ENCODE measurements at places on chromosomes 5 and 9.

GRCh38 chr9:71271602-71272001 is 150.2 kb upstream of the TRPM3 start:
- DNase-seq, result no peak

- no peak for DNase-seq
These were observed 331.9 kb upstream of the RFX3 start for GRCh38 chr9:3857673-3858072.

GRCh38 chr5:37043693-37044092 is 167.1 kb downstream of the NIPBL start:
- no peak for DNase-seq

GRCh38 chr5:76716456-76717157 is 681 bp downstream of the F2R start:
- DNase-seq, result no peak

DNA sequence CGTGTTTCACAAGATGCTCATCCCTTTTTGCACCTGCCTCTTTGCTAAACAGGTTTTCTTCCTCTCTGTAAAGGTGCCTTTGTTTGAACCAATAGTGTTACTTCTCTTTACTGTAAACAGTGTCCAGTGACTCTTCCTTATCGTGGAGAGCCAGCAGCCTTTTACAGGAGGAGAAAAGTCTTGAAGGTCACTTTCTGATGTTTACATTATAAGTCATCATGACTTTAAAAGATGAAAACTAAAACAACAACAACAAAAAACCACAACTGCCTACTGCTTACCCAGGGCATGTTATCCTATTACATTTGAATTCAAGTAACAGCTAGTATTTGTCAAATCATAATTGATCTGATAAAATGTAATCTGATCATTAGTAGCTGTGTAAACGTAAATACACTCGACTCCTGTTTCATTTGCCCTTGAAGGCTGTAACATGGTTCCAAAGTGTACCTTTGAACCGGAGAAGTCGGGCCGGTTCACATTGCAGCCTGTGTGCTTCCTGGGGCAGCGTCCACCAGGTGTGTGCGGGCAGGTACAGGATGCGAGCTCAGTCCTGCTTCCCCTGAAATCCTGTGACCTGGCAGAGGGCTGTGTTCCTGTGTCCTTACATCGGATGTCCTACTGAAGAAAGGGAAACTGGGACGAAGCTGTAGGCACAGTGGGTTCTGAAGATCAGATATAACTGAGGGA is 118.1 kb downstream of the C9orf152 start:
- no peak for DNase-seq

DNA sequence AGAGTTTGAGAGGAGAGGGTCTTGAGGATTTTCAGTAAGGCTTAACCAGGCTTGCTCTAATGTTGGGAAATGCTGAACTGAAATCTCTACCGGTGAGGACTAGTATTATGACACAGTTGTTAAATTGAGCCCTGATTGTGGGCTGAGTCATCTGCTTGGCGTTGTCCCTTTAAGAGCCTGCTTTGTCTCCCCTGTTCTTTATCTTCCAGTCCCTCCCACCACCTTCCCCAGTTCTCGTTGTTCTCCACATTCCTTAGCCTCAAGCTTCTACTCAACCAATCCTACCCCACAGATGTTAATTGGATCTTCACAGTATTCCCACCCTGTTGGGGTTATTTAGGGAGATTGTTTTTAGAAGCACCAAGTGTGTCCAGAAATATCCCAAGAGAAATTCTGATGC is 57.6 kb downstream of the ANKRD55 start:
- no peak for DNase-seq

DNA sequence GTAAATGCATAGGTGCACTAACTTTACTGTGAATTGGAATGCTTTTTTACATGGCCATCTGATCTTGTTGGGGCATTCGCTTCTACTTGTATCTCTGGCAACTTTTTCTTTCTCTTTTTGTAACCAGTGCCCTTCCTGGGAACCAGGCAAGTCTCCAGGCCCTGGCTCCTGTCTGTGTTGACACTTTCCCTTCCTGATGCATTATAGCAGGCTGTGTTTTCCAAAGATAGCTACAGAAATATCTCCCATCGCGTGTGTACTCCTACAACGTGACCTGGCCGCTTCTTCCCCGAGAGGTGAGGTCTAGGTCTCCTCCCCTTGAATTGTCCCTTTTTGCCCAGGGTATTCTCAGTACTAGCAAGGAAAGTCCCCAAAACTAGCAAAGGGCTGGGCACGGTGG is 81.1 kb upstream of the SPIN1 start:
- DNase-seq, result no peak

GRCh38 chr5:17229313-17229712 is 11.9 kb downstream of the BASP1 start:
- DNase-seq, result no peak

DNA sequence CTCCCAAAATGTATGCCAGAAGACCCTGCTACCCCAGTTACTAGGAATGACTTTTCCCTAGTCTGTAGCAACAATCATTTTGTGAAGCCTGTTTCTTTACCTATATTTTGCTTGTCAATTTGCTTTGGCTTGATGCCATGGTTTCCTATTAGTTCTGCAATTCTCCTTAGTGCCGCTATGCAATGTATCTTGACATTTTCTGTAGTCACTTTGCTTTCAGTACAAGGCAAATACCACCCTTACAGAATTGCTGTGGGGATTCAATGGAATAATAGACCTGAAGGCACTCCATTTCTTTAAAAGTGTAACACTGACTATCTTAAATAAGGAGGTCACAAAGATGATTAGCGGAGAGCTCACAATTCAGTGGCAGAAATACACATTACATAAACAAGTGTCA is 291.1 kb downstream of the NR2F1-AS1 start:
- no peak for DNase-seq

DNA sequence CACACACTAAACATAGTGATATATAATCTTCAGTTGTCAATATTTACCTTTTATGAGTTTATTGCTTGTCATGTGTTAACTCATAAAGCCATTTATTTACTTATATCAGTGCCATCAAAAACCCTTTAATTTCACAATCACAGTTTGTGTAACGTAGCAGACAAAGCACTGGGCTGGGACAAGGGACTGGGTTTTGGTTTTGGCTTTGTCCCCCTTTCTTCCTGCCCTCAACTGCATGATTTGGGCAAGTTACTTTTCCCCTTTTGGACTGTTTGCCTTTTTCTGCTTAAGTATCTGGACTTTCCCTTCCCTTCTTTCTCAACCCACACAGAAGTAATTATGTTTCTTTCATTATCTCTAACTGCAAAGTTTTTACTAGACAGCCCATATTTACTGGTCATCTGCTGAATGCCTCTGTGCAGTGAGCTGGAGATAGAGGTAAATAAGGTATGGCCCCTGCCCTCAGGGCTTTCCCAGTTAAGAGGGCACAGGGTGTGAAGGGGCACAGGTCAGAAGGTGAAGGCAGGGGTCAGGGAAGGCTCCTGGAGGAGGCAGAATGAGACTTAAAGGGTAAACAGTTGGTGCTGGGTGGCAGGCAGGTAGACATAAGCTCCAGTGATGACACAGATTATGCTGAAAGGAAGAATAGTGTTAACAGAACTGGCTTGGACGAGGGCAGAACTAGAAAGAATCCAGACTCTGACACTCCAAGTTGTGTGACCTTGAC is 14.8 kb upstream of the NR3C1 start:
- no peak for DNase-seq

DNA sequence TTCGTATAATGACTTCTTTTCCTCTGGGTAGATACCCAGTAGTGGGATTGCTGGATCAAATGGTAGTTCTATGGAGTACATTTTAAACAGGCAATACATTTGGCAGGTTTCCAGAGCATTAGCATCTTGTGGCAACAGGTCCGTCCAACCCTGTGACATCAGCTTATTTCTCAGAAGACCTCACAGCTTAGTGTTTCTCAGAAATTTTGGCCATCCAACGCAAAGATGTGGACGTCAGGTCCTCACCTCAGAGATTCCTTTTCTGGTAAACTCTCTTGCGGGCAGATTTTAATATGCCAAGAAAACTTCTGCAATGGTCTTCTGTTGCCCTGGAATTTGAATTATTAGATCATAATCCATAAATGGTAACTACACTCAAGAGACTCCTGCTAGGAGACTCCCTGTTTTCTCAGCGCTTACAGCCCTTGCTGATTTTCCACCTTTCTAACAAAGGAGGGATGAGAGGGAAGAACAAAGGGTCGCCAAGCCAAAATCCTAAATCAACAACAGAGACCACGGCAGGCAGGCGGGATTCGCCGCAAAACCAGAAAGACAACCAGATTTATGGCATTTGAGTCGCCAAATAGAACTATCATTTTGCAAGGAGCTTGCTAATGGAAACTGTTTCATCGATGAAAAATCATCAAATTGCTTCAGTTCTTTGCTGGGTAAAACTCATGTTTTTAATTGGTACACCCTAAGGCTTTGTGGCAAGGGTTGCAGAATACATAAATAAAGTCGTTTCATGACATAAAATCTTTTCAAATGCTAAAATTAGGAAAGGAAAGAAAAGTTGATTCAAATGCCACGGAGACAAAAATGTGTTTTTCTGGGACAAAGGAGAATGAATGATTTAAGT is 34.1 kb upstream of the PLPP1 start:
- no peak for DNase-seq

DNA sequence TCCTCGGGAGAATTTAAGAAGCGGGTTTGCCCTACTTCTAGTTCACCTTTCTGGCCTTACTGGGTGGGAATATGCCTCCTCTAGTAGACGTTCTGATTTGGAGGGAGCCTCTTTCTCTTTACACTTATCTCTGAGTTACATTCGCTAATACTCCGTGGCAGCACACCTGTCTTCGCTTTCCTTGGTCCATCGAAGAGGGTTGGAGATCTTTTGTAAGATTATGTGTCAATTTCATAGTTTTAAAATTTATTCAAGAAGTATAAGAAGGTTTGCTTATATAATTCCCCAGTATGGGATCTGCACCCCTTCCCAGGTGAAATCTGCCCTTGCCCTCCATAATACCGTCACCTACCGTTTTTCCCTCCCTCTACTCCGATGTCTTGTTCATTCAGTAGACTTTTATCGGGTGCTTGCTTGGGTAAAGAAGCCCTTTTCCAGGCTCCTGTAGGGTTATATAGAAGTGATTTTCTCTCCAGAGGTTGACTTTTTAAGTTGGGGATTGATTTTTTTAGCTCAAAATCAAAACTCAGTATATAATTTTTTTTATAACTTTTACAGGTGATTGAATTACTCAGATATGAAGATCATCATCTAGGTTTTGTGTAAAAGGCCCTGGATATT is 1.1 kb downstream of the GPBP1 start:
- no peak for DNase-seq

DNA sequence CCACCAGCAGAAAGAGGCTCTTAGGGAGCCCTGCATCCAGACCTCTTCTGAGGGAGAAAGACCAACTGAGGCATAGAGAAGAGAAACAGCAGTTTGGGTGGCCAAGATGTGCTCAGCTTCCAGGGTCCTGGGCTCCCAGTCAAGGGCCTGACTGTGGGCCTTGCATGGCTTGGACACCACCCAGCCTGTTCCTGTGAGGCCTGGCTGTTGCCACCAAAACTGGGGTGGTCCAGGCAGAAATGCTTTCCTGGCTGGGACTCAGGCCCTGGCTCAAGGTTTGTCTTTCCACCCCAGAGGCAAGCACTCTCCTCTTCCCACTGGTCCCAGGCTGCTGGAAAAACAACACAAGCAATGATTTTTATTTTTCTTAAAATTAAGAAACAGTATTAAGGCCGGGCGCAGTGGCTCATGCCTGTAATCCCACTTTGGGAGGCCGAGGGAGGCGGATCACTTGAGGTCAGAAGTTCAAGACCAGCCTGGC is 13.3 kb downstream of the MYOZ3 start:
- DNase-seq, result no peak

DNA sequence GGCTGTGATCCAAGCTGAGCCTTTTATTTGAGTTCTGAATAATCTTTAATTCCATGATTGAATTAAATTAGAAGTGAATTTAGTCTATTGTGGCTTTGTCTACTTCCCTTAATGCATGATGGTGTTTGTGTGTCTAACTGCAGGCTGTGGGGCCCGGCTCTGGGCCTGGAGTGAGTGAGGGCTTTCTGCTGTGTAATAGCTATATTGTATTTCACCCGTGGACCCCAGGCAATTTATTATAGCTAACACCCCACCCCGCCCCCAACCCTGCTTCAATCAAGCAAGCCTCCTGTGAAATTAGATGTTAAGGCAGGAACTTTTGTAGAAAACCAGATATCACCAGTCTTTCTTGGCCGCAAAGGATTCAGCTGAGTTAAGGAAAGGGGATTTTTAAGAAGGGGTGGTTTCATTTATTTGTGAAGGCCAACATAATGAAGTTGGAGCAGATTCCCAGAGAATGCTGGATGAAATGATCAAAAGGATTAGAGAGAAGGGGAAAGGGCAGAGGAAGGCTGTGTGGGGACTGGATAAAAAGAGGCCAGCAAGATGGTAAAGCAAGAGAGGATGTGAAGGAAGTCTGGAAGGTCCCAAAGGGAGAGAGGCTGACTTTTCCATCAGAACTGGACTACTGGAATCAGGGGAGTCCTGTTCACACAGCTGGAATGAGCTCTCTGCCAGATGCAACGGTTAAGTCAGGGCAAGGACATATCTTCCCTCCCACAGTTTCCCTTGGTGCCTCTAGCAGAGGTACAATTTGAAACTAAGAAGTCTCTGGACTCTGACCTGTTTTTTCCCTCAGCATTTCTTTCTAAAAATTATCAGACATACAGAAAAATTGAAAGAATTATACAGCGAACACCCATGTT is 125.3 kb upstream of the SAP30L start:
- DNase-seq, result no peak
